ENCODE measurements at places on chromosomes 2 and 18. TPM values are rescaled to one million over a fixed set of nuclear protein-coding genes. Genes with fewer than 3 reads are reported as not detected.

- DNase-seq = no peak
- H3K36me3 ChIP-seq = no peaks in the 10 kb centered on the region
- H3K27ac ChIP-seq = no peak overlapping the region
- H3K27me3 ChIP-seq = no peaks in the 10 kb centered on the region
- H3K4me1 ChIP-seq = no peaks in the 10 kb centered on the region
Measured at GRCh38 chr2:65980531-65980930, 454.4 kb upstream of the MEIS1 start.

C2orf66 gene
- total RNA-seq = 0.53 TPM

CFC1 gene
- not detected for total RNA-seq

GRCh38 chr18:10228326-10228725 is 226.1 kb upstream of the APCDD1 start:
- no peaks in the 10 kb centered on the region for H3K36me3 ChIP-seq
- H3K4me1 ChIP-seq = no peaks in the 10 kb centered on the region
- no peak for DNase-seq
- H3K27ac ChIP-seq = no peak overlapping the region
- no peak overlapping the region for H3K4me3 ChIP-seq

IL36G gene
- total RNA-seq = not detected

RAX gene
- not detected for total RNA-seq

DNA sequence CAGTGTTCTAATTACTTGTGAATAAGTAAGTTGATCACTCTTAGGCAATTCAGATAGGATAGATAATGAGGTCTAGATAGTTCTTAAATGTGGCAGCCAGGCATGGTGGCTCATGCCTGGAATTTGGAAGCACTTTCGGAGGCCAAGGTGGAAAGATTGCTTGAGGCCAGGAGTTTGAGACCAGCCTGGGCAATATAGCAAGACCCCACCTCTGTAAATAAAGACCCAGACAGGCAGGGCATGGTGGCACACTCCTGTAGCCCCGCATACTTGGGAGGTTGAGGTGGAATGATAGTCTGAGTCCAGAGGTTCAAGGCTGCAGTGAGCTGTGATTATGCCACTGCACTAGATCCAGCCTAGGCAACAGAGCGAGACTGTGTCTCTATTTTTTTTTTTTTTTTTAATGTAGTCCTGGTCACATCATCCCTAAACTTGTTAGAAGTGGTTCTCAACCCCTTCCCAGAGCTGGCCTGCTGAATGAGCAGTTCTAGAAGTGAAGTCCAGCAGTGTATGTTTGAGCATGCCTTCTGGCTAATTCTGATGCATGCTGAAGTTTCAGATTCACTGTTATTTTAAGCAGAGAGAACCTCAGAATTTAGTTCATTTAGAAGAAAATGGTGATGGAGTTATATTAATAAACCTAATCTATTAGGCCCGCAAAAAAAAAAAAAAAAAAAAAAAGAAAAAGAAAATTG is 306.2 kb downstream of the PRKCE start:
- no peaks in the 10 kb centered on the region for H3K4me1 ChIP-seq
- DNase-seq = no peak
- no peak overlapping the region for H3K4me3 ChIP-seq
- H3K27me3 ChIP-seq = no peaks in the 10 kb centered on the region
- H3K27ac ChIP-seq = no peak overlapping the region

GRCh38 chr2:73830871-73831401 is 2.2 kb downstream of the STAMBP start:
- H3K27ac ChIP-seq = no peak overlapping the region
- H3K36me3 ChIP-seq = peaks cover 32% of the 10 kb centered on the region
- H3K4me1 ChIP-seq = peaks cover 22% of the 10 kb centered on the region
- H3K27me3 ChIP-seq = no peaks in the 10 kb centered on the region
- no peak for DNase-seq

Measured in naive thymus-derived CD4-positive, alpha-beta T cell (primary cell).